ENCODE measurements at places on chromosomes 3 and 15. TPM values are rescaled to one million over a fixed set of nuclear protein-coding genes. Genes with fewer than 3 reads are reported as not detected.

GRCh38 chr15:62063825-62064635 lies 2.7 kb upstream of the C2CD4A start:
- no peak for DNase-seq

Gene SPTBN5
- polyA plus RNA-seq = 2.6 TPM

DNA sequence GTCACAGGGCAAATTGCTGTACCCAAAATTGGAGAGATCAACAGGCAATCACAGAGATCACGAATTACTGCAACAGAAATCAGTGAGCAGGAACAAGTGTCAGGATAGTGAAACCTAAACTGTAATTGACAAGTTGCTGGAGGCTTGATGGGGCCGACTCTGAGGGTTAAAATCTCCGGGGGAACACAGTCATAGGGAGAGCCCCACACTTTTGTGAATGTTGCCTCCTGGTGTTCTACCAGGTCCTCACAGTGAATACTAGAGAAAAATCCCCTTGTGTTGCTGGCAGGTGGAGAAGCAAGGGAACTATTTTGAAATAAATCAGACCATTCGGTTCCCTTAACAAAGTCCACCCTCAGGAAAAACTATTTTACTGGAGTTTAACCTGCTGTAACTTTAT lies 697.5 kb upstream of the CBLB start:
- no peak for DNase-seq

DNA sequence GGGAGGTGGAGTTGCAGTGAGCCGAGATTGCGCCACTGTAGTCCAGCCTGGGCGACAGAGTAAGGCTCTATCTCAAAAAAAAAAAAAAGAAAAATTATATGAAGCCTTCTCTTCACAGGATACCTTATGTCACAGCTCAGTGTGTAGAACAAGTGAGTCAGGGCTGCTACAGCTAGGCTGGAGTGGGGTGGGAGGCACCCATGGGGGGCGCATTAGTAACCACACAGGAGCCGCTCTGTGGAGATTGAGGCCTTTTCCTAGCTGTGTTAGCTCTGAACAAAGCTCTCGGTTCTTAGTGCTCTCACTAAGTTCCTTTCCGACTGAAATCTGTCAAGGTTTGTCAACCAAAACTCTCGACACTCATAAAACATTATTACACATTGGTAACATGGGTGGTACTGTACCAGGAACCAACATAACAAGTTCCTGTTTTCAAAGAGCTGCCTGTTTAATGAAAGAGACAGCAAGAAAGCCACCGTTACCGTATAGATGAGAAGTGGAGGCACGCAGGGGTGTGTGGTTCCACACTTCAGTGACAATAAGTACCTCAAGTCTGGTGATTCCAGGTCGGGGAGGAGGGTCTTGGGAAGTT lies 4.5 kb downstream of the LRRC31 start:
- no peak for DNase-seq

GRCh38 chr3:12046406-12046805 lies 42.2 kb downstream of the SYN2 start:
- DNase-seq = no peak

DNA sequence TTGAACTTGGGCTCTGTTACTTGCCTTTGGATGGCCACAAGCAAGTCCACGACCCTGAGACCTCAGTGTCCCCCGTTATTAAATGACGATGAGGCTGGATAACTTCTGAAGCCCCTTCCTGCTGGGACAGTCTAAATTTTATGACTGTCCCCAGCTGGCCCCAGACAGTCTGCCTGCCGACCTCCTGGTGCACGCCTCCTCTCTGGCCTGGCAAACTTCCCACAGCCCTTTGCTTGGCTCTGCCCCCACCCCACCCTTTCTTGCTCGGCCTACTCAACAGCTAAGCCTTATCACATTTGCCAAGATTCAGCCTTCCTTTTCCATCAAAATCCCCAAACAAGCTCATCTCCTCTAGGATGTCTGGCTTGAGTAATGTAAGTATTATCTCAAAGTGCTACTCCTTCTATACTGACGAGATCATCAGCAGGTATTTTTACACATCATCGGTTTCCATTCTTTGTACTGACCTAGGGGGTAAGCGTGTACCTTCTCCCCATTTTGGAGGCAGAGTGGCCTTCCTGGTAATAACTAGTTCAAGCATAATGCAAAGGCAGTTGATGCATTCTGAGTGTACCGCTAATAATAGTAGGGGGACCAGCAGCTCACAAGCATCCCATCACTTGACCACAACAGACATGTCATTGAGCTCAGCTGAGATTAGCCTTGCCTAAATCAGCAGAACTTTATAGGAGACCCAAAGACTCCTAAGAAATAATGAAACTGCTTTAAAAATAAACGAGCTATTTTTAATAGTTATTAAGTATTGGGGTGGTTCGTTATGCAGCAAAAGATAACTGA lies 120.8 kb upstream of the HACD2 start:
- DNase-seq = no peak

GRCh38 chr3:189568961-189569360 lies 62.2 kb upstream of the TP63 start:
- DNase-seq = no peak

Gene IL12A
- not detected for polyA plus RNA-seq

DNA sequence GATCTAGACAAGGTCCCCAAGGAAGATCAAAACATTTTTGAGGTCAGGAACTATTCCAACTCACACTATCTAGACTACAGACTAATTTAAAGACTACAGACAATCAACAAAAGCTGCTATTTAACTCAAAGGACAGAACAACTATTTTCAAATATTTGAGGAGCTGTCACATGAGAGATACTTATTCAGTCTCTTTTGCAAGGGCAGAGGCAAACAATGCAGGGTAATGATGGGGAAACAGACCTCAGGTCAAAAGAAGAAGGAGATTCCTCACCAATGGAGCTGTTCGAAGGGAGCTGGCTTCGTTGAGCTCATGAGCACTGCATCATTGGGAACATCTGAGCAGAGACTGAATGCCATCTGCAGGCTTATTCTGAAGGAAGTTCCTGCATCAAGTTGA lies 231.9 kb downstream of the DTWD1 start:
- no peak for DNase-seq

DNA sequence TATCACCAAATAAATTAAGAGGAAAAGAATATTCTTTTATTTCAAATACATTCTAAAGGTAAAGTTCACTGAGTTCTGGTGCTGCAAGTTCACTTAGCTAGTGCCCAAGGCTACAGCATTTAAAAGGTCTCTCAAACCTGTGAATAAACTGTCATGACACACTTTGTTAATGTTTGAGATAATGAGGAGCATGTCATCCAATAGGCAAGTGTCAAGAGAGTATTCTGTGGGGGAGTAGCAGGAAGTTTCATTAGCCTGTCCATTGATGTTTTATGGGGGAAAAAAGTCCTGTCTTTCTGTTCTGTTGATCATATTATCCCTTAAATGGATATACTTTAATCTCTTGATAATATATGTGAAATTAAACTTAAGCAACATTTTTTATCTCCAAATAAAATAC lies 4.0 kb downstream of the SPESP1 start:
- no peak for DNase-seq

DNA sequence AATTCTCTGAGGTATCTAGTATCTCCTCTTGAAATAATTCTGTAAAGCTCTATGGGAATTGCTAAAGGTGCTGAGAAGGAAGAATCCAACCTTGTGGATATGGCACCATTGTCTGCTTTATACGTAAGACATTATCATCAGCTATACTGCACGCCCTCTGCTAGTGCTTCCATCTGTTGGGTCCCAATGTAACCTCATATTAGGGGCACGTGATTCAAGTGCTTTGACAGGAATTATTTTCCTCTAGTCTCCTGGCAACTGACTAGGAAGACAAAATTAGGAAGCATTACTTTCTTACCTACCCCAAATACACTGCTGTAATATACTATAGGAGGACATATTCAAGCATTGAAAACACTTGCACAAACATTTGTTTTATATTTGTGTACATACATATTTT lies 24.0 kb downstream of the COPS2 start:
- DNase-seq = no peak

Gene GABRG3
- polyA plus RNA-seq = 1.5 TPM

DNA sequence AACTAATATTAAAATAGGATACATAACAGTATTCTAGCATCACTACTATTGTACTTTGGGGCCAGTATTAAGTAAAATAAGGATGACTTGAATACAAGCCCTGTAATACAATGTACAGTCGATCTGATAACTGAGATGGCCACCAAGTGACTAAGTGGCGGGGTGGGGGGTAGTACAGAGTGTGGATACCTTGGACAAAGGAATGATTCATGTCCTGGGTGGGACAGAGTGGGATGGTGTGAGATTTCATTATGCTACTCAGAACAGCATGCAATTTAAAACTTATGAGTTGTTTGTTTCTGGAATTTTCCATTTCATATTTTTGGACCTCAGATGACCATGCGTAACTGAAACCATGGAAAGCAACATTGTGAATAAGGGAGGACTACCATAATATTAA lies 46.0 kb downstream of the SLC7A14 start:
- DNase-seq = no peak

Gene HTR3E
- not detected for polyA plus RNA-seq

DNA sequence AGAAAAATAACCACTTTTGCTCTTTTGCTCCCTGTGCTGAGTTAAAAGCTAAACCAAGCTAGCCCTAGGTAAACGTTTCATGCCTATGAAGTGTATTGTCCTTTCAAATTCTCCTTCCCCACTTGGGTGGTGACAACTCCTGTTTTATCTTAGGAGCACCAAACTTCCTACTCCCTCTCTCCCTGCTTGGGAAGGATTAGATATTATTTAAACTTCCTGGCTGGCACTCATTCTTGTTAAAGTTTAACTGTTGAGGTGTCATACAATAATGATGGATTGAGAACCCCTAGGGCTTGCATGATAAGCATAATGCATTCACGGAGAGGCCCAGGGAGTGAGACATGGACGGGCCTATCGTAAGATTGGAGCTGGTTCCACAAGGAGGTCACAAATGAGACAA lies 29.5 kb downstream of the B4GALT4 start:
- no peak for DNase-seq

Gene GUCA1C
- 4.7 TPM for polyA plus RNA-seq

GRCh38 chr3:119639494-119640350 lies 20.7 kb downstream of the POPDC2 start:
- DNase-seq = no peak

Gene ATP6V1A
- polyA plus RNA-seq = 13.3 TPM

All from stomach (tissue), 19 donors.